ENCODE measurements at places on chromosomes 11 and 22.
A peak's percentile ranks its signal among the peaks of the same experiment; 100 is the strongest.

- DNase-seq, result no peak
Observed at GRCh38 chr11:70104419-70104818, 26.3 kb downstream of the ANO1 start.

- DNase-seq, result no peak
Observed at GRCh38 chr11:3866206-3866605, 10.7 kb downstream of the STIM1 start.

DNA sequence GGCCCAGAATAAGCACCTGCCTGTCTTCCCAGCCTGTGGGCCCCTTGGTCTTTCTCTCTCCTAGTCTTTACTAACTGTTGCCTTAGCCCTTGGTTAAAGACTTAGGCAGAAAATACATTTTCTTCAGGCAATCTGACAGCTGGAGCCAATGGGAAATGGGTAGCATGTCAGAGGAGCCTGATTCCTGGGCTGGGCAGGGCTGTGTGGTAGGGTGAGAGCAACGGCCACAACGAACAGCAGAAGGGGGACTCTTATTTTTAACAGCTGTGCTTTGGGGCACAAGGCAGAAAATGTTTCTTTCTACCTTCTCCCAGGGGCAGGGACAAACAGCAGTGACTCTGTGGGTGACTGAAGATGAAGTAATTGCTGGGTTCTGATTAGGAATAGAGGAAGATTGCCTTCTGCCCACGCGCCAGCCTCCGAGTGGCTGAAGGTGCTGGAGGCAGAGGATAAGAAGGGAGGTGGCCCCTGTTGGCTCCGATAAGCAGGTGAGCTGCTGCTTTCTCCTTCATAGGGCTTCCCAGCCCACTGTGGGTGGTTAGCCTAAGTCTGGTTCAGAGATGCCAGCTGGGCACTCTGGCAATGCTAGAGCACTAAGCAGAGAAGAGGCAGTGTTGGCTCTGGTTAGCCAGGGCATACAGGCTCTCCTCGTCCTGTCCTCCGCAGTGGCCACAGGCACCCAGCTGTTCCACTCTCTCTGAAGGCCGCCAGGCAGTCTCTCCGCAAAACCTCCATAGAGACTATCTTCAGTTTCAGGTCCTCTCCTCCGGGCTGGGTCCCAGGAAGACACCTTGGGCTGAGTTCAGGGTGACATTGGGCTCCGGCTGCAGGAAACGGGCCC, 1.5 kb downstream of the YPEL4 start:
- no peak for DNase-seq

- DNase-seq, result no peak
Observed at GRCh38 chr22:27995801-27996528, 76.9 kb upstream of the PITPNB start.

- DNase-seq, result peak; percentile 18
Observed at GRCh38 chr11:7688238-7688826, 15.0 kb upstream of the CYB5R2 start.

DNA sequence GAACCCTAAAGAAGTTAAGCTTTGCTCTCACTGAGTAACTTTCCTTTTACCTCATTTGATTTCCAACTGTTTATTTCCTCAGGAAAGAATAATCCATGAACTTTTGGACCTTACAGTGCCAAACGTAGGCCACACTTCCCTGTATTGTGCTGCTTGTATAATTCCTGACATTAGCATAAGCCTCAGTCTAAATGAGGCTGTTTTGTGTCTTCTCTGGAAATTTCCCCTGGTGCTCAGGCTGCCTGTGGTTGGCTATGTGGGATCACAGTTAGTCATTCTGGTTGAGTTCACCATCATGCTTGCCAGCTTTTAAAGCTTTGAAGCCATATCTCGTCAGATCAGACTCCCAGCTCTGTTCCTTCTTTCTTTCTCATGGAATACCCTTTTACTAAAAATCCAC, 107.0 kb downstream of the FAM76B start:
- no peak for DNase-seq

DNA sequence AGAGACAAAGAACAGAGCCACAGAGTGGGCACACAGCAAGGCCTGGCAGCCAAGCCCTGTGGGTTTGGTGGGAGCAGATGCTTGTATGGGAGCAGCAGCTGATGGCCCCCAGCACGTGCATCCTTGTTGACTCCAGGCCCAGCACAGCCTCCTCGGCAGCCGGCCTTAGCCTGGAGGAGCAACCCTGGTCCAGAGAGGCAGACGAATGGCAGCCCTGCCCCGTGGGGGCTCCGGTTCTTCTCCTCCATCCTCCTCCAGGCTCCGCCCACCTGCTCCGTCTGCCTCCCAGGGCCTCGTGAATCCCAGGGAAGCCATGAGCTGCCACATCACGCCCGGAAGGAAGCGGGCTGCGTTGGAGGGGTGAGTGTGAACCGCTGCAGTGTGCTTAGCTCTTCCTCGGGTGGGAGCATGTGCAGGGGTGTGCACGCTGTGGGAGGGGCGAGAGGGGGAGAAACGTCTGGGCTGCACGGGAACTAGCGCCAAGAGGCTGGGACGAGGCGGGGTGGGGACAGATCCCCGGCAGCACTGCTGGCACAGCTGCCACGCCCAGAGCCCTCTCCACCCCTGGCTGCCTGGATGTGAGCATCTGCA, 36.3 kb upstream of the JAM3 start:
- peak; percentile 51 for DNase-seq

DNA sequence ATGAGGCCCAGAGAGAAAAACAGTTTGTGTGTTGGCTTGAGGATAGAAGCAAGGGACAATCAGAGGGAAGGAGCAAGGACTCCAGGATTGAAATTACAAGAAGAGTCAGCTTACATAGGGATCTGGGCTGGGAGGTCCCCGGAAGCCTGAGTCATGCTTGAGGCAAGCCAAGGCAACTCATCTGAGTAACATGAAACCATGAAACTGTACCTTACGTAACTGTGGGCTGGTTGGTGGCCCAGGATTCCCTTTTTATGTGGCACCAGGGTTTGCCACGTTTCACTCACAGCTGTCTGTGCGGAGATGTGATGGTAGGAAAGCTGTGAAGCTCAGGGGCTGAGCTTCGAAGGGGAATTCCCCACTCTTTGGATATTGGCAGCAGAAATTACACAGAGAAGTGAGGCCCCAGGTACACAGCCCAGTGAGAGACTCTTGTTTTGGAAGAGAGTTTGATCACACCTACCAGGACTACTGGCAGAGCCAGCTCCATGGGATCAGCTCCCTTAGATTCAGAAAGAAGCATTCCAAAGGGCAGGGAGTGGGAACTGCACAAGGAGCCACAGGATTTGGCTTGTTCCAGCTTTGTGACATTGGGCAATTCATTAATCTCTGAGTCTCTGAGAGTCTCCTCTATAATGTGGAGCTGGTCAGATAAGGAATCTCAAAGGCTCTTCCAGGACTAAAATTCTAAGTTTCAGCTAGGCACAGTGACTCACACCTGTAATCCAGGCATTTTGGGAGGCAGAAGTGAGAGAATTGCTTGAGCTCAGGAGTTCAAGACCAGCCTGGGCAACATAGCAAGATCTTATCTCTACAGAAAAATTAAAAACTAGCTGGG, 7.8 kb downstream of the SLC5A1 start:
- DNase-seq, result no peak

DNA sequence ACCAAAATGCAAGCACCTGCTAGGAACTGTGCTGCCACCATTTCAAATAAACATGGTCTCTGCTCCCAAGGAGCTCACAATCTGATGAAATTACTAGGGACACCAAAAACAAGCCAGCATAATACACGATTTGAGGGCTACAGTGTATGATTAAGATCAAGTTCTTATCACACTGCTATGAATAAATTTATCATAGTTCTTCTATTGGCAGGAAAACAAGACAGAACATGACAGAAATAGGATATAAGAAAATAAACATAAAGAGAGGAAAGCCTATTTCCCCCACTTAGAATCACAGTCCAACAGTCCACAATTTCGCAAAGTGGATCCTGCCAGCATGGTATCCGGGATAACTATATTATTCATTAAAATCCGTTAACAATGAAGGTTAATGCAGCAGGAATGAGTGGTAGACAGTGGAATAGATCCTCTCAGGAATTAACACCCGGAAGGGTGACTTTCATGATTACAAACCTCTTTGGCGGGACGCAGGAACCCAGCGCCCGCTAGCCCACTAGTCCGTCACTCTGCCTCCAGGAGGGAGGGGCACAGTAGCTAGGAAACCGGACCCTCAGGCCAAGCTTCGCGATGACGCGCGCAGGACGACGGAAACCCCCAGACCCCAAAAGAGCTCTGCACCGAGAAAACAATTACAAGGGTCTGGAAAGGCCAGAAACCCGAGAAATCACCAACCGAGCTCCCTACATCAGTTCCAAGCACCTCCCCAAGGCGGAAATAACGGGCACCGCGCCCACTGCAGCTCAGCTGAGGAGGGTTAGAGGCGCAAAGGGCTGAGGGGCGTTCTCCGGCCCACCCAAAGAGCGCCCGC, 607 bp downstream of the CCDC82 start:
- peak; percentile 73 for DNase-seq

- DNase-seq, result no peak
Observed at GRCh38 chr11:111719379-111719778, 46.8 kb downstream of the PPP2R1B start.

DNA sequence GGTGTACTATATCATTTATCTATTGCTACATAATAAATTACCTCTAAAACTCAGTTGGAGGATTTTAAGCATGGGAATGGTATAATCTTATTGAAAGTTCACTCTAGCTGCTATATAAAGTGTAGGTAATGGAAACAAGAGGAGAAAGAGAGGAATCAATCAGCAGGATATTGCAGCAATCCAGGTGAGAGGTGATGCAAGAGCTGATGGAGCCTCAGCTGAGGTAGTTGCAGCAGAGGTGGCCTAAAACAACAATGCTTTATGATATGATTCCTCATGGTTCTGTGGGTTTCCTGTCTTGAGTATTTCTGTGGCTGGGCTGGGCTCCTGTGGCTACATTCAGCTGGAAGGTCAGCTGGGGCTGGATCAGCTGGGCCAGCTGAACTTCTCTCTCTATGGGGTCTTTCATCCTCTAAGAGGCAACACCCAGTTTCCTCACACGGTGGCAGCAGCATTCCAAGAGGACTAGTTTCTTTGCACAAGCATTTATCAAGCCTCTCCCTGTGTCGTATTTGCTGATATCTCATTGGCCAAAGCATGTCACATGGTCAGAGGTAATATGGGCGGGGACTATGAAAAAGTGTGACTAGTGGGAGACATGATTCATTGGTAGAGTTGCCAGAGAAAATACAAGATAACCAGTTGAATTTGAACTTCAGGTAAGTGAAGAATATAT, 135.4 kb upstream of the LARGE1 start:
- DNase-seq, result peak; percentile 70

GRCh38 chr22:23149743-23150238, 4.5 kb downstream of the RAB36 start:
- DNase-seq, result peak; percentile 45
